Left lung (tissue), 14 donors: ENCODE measurements at places on chromosomes 16 and 17. TPM values are rescaled to one million over a fixed set of nuclear protein-coding genes. Genes with fewer than 3 reads are reported as not detected.

Gene MT4
- not detected for total RNA-seq

Gene SOCS7
- total RNA-seq = 22.4 TPM

GRCh38 chr16:48503336-48503735 lies 106.6 kb downstream of the N4BP1 start:
- DNase-seq = peak; percentile 65

DNA sequence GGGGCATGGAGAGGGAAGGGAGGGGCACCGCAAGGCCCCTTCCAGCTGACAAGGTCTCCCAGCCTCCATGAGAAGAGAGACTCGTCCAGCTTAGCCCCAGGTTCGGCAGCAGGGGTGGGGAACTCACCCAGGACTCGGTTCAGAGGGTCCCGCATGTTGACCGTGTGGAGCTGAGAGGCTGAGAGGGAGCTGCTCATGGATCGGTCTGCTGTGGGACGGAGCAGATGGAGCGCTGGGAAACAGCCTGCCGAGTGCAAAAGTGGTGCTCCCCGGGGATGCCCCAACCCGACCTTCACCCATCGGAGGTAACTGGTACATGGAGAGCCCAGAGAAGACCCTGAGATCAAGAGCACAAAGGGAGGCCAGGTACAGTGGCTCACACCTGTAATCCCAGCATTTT lies 4.9 kb downstream of the CSF3 start:
- no peak for DNase-seq

- DNase-seq = peak; percentile 79
Observed at GRCh38 chr17:39461926-39462569, 762 bp downstream of the CDK12 start.

GRCh38 chr16:85717393-85718152 lies 28.8 kb upstream of the GINS2 start:
- no peak for DNase-seq

DNA sequence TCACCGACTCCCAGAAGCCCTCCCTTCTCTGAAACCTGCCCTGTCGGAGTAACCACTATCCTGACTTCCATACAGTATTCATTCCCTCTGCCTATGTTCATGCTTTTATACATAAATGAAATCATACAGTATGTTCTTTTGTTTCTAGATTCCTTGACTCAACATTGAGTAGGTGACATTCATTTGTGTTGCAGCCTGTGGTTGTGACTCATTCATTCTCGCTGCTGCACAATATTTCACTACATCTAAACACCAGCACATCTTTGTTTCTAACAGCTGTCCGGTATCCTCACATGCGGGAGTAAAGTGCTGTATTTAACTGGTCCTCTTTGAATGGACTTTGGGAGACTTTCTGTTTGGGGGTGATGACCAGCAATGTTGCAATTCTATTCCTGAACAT lies 135.0 kb upstream of the FOXF1 start:
- no peak for DNase-seq

DNA sequence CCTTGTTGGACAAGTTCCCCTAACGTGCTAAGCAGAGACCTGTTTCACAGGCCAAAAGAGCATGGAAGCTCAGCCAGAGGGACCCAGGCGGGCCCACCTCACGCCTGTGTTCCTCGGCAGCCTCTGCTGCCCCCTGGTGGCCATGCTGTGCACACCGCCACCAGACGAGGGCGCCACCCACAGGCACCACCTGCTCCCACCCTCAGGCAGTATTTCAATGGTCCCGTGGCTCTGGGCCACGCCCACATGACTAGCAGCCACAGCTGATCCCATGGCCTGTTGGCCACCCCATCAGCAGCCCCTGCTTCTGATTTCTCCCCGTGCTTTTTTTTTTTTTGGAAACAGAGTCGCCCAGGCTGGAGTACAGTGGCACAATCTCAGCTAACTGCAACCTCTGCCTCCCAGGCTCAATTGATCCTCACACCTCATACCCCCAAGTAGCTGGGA lies 18.9 kb downstream of the MPG start:
- peak; percentile 92 for DNase-seq

DNA sequence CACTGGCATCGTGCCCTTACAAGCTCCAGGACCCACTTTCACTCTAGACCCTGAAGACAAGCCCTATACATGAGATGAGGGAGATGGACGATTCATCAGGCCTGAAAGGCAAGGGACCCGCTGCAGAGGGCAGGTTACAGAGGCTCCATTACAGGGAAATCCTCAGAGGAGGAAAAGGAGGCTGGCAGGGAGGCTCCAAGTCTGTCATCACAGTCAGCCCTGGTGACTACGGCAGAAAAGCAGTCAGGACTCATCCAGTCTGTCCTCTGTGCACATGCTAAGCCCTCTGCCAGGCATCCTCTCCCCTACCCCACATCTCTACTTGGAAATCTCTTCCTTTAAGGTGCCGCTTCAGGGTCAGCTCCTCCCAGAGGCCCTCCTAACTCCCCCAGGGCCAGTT lies 197.7 kb upstream of the CDH5 start:
- DNase-seq = no peak

DNA sequence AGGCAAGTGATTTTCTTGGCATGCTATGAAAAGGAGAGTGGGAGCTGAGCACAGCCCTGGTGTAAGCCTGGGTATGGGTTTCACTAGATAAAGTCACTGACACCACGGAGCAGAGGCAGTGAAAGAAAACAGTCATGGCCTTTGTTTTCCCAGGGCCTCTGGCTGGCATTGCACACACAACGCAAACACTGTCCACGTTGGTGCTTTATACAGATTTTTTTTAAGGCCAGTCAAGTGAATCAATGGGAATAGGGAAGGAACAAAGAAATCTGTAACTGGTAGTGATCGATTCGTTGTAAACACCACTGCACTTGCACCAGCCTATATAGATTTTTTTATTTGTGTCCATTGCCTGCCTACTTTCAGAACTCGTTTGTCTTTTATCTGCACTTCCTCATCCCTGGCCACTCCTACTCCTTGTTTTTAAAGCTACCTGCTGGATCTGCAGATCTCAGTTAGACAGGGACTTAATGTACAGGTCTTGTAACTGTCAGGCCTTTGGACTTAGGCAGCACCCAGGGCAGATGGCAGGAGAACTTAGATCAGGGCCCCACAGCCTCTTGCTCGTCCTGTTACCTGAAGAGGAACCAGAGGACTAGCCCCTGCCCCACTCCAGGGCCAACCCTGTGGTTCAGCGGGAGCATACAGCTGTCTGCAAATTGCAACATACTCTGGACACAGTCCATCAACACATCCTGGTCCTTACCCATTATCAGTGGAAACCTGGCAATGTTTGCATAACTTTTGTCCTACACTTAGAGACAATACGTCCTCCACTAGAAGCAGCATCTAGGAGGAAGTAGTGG lies 10.6 kb upstream of the TMIGD1 start:
- peak; percentile 18 for DNase-seq
